ENCODE measurements at places on chromosomes 6 and 20. TPM values are rescaled to one million over a fixed set of nuclear protein-coding genes. Genes with fewer than 3 reads are reported as not detected.

DNA sequence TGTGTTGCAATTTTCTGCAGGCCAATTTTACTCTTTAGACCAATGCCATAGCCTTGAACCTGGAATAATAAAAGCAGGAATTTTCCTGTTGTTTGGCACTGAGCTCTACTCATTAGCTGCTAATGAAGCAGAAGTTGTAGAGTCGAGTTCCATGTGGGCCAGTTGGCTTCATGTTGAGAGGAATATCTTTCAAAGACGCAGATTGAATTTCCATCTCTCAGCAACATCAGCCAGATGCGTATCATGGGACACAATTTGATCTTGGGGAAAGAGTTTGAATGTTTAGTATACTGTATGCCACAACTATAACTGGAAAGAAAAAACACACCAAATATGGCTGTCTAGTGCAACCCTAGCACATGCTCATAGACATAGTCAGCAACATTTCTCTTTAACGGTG lies 259.6 kb downstream of the BCKDHB start:
- H3K27ac ChIP-seq: no peak overlapping the region
- no peaks in the 10 kb centered on the region for H3K4me1 ChIP-seq
- DNase-seq: no peak

TBX18 gene
- total RNA-seq: 0.35 TPM

RSPO3 gene
- total RNA-seq: 1.8 TPM

PLCB1 gene
- total RNA-seq: 8.3 TPM

SOX18 gene
- 26.8 TPM for total RNA-seq

GRCh38 chr6:92893741-92894140 lies 525.6 kb downstream of the EPHA7 start:
- H3K27me3 ChIP-seq: no peaks in the 10 kb centered on the region
- no peak for DNase-seq
- H3K4me3 ChIP-seq: no peak overlapping the region
- H3K36me3 ChIP-seq: no peaks in the 10 kb centered on the region
- H3K4me1 ChIP-seq: no peaks in the 10 kb centered on the region

DNA sequence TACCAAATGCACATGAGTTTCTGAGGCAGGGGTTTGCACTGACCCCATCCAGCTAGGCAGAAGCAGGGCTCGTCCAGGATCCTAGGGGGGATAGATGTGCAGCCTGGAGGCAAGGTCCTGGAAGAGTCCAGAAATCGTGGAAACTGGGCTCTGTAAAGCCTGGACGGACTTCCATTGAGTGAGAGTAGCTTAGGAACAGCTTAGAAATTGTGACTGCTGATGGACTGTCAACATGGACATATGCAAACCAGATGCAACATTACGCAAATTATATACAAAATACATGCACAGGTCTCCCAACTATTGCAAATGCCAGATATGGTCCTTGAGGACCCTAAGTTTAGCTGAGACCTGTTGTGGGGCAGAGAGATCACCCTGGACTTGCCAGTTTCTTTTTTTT lies 4.8 kb upstream of the EMILIN3 start:
- H3K4me3 ChIP-seq: no peak overlapping the region
- no peak for DNase-seq
- H3K27ac ChIP-seq: no peak overlapping the region

- H3K4me3 ChIP-seq: no peak overlapping the region
- no peaks in the 10 kb centered on the region for H3K36me3 ChIP-seq
- H3K27me3 ChIP-seq: no peaks in the 10 kb centered on the region
- no peak overlapping the region for H3K27ac ChIP-seq
- H3K4me1 ChIP-seq: no peaks in the 10 kb centered on the region
- no peak for DNase-seq
Observed at GRCh38 chr6:14180609-14181008, 63.0 kb downstream of the CD83 start.

DNA sequence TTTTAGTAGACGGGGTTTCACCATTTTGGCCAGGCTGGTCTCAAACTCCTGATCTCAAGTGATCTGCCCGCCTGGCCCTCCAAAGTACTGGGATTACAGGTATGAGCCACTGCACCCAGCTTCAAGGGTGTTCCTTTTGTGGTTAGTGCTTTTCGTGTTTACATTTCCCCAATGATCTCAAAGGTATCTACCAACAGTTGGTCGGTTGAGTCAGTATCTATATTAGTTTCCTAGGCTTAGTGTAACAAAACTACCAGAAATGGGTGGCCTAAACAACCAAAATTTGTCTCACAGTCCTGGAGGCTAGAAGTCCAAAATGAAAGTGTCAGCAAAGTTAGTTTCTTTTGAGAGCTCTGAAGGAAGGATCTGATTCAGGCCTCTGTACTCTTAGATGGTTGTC lies 30.1 kb downstream of the CASP8AP2 start:
- H3K27me3 ChIP-seq: no peaks in the 10 kb centered on the region
- DNase-seq: no peak
- no peaks in the 10 kb centered on the region for H3K4me1 ChIP-seq
- no peak overlapping the region for H3K4me3 ChIP-seq

THEMIS gene
- 0.96 TPM for total RNA-seq

DNA sequence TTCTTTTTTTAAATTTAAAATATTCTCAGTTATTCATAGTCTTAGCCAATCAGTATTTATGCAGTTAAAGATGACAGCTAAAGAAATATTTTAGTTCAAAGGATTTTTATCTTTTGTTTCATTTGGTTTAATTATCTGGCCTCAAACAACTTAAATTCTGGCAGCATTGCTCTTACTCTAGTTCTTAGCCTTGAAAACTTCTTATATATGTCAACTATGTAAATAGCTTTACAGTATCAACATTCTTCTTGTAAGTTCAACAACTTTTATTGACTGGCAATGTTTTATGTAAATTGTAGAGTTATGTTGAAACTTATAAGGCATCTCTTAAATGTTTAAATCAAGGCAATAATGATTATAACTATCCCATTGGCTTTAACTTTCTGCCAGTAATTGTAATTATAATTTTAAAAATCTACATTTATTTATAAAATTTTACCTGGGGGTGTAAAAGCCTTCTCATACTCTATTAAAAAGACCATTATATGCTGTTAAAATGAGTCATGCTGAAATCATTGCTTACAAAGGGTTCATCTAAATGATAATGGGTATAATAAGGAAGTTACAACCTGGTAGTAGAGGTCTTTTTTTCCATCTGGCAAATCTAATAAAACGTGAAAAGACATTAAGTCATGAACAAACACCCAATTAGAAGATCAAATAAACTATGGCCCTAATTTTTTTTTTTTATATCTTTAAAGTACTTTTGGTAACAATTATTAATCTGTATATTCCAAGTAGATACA lies 45.8 kb upstream of the FAM184A start:
- H3K27ac ChIP-seq: no peak overlapping the region
- peaks cover 1% of the 10 kb centered on the region for H3K4me1 ChIP-seq
- no peaks in the 10 kb centered on the region for H3K27me3 ChIP-seq
- H3K36me3 ChIP-seq: no peaks in the 10 kb centered on the region
- no peak overlapping the region for H3K4me3 ChIP-seq

RHAG gene
- 0.54 TPM for total RNA-seq

GRCh38 chr6:127076466-127076865 lies 42.0 kb upstream of the RSPO3 start:
- H3K4me3 ChIP-seq: no peak overlapping the region
- H3K4me1 ChIP-seq: no peaks in the 10 kb centered on the region
- H3K36me3 ChIP-seq: no peaks in the 10 kb centered on the region
- H3K27ac ChIP-seq: no peak overlapping the region

GRCh38 chr6:109491207-109491938 lies 8.4 kb upstream of the ZBTB24 start:
- DNase-seq: no peak
- no peaks in the 10 kb centered on the region for H3K27me3 ChIP-seq
- no peak overlapping the region for H3K27ac ChIP-seq

GRCh38 chr6:10578723-10579122 lies 57.6 kb downstream of the GCNT2 start:
- no peak for DNase-seq
- no peaks in the 10 kb centered on the region for H3K36me3 ChIP-seq
- H3K4me1 ChIP-seq: no peaks in the 10 kb centered on the region
- no peak overlapping the region for H3K4me3 ChIP-seq

GRCh38 chr20:20414640-20415220 lies 46.8 kb downstream of the INSM1 start:
- H3K27me3 ChIP-seq: no peaks in the 10 kb centered on the region
- no peak overlapping the region for H3K27ac ChIP-seq
- H3K4me1 ChIP-seq: no peaks in the 10 kb centered on the region
- no peaks in the 10 kb centered on the region for H3K36me3 ChIP-seq
- no peak overlapping the region for H3K4me3 ChIP-seq

- no peak overlapping the region for H3K27ac ChIP-seq
- H3K27me3 ChIP-seq: no peaks in the 10 kb centered on the region
- H3K36me3 ChIP-seq: no peaks in the 10 kb centered on the region
- no peak for DNase-seq
- H3K4me1 ChIP-seq: no peaks in the 10 kb centered on the region
Observed at GRCh38 chr6:126182650-126183311, 157.1 kb upstream of the CENPW start.

DNA sequence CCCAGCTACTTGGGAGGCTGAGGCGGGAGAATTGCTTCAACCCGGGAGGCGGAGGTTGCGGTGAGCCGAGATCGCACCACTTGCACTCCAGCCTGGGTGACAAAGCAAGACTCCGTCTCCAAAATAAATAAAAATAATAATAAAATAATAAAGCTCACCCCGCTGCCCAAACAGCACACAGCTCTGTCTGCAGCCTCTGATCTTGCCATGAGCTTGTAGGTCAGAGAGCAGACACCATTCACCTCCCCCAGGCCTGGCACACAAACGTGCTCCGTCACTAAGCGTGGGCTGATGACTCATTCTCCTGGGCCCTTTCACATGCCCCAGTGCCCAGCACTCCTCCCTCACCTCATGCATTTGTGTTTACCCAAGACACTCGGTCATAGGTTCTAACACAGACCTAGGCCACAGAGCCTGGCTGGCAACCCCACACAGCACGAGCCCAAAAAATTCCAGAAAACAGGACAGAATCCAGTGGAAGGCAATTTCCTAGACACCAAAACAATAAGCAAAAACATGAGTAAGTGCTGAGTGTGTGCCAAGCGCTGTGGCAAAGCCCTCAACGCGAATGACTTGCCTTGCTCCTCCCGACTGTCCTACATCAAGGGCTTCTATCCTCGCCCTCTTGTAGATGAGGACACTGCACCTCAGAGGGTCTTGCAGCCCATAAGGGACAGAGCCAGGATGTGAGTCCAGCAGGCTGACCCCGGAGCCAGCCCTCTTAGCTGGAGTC lies 18.0 kb downstream of the ATP9A start:
- H3K4me3 ChIP-seq: no peak overlapping the region
- peaks cover 10% of the 10 kb centered on the region for H3K4me1 ChIP-seq
- H3K36me3 ChIP-seq: no peaks in the 10 kb centered on the region
- H3K27me3 ChIP-seq: no peaks in the 10 kb centered on the region
- peak; percentile 91 for DNase-seq
- H3K27ac ChIP-seq: peak overlapping the region; percentile 80

- H3K27ac ChIP-seq: no peak overlapping the region
- H3K36me3 ChIP-seq: no peaks in the 10 kb centered on the region
- H3K4me1 ChIP-seq: no peaks in the 10 kb centered on the region
Observed at GRCh38 chr20:15205028-15205427, 867.6 kb upstream of the FLRT3 start.

COL11A2 gene
- total RNA-seq: 0.44 TPM

DNA sequence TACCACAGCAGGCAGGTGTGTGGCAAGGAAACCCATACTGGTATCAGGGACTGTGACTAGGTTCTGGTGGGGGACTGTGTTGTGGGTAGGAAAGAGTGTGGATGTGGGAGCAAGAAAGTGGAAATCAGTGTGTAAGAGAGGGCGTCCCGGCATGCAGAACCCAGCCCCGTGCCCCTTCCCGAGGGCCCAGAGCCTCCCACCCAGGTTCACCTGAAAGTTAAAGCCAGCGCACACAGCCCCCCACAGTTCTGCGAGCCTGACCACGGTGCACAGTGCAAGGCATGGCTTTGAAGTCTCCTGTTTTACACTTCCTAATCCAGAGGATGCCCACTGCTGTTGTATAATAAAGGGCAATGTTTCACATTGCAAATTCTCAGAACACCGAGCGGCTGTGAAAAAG lies 22.7 kb downstream of the MAFB start:
- H3K36me3 ChIP-seq: no peaks in the 10 kb centered on the region
- no peak for DNase-seq
- no peak overlapping the region for H3K4me3 ChIP-seq
- no peaks in the 10 kb centered on the region for H3K4me1 ChIP-seq
- H3K27me3 ChIP-seq: no peaks in the 10 kb centered on the region
- H3K27ac ChIP-seq: no peak overlapping the region

All from colonic mucosa (tissue), 4 donors.